ENCODE measurements at places on chromosomes 16 and 17. TPM values are rescaled to one million over a fixed set of nuclear protein-coding genes. Genes with fewer than 3 reads are reported as not detected.

DNA sequence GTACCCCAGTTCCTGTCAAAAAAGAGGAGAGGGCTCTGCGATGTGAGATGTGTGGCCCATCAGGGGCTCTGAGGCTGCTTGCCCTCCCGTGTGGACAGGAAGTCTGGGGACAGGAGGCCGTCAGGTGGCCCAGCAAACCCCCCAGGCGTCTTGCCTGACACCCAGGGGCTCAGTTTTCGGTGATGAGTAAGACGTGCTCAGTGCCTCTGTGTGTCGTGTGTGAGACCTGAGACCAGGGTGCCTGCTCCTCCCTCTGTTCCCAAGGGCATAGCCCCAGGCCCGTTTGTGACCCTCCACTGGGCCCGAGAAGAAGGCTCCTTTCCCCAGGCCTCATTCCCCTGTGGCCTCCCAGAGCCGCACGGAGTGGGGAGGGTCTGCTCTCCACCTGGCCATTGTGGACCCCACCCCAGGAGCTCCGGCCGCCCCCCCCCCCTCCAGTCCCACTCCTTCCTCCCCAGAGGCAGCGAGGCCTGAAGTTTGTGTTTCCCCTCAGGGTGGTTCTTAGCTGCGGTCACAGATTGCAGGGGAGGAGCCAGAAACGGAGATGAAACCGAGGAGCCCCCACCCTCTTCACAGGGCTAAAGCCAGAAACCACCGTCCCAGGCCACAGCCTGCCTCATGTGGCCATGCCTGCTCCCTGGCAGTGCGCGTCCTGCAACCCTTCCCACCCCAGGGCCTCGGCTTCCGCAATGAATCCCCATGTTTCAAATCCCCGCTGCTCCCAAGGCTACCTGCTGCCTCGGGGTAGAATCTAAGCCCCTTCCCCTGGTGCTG, 4.9 kb upstream of the ACTG1 start:
- peak; percentile 33 for DNase-seq

DNA sequence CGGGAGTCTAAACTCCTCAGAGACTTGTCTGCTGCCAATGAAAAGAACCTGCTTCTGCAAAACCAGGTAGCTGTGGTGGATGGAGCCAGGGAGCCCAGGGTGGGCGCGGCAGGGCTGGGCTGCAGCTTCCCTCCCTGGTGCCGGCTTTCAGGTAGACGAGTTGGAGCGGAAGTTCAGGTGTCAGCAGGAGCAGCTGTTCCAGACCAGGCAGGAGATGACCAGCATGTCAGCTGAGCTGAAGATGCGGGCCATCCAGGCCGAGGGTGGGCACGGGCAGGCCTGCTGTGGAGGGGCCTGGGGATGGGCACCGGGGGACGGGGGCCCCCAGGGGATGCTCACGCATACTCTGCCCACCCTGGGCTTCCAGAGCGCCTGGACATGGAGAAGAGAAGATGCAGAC, 3.2 kb upstream of the RAC3 start:
- no peak for DNase-seq

DNA sequence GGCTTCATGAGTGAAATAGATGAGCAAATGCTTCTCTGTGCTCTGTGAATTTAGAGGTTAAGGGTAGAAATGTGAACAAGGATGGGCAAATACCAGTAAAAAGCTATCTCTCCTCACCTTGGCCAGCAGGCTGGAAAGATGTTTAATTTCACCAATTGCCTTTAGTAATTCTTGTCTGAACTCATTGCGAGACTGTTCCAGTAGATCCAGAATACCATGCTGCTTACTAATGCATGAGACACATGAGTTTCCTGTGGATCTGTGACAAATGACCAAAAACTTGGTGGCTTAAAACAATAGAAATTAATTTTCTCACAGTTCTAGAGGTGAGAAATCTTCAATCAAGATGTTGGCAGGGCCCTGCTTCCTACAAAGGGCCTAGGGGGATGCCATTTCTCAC, 9.3 kb upstream of the ZNF624 start:
- no peak for DNase-seq

DNA sequence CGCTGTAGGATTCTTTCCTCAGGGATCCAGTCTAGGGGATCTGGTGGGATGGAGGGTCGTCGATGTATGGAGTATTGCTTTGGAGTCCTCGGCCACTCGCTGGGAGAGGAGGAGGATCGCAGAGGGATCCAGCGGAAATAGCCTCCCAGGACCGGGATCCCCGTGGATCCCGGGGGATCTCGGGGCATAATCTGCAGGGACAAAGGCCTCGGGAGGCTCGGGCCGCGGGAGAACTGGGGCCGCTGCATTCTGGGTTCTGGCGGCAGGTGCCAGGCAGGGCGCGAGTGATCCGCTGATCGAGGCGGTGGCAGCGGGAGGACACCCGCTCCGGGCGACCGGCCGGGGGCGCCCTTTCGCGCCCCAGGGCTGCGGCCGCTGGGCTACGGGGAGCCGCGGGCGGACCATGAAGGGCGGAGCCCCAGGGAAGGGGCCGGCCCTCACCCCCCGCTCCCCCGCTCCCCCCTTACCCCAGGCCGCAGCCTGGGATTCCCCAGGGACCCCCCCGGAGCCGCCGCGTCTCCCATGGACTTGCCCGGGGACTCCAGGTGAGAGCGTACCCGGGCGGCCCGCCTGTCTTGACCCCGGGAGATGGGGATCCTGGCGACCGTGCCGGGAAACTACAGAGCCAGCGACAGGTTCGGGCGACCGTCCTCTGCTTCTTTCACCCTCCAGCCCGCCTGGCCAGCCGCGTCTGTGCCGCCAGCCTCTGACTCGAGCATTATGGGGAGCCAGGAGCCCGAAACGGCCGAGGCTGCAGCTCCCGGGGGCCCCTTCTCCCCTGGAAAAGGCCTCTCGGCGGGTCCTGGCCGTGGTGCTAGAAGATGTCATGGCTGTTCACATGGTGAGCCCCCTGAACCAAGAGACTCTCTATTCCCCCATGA, 604 bp downstream of the PRR14 start:
- DNase-seq, result peak; percentile 74

DNA sequence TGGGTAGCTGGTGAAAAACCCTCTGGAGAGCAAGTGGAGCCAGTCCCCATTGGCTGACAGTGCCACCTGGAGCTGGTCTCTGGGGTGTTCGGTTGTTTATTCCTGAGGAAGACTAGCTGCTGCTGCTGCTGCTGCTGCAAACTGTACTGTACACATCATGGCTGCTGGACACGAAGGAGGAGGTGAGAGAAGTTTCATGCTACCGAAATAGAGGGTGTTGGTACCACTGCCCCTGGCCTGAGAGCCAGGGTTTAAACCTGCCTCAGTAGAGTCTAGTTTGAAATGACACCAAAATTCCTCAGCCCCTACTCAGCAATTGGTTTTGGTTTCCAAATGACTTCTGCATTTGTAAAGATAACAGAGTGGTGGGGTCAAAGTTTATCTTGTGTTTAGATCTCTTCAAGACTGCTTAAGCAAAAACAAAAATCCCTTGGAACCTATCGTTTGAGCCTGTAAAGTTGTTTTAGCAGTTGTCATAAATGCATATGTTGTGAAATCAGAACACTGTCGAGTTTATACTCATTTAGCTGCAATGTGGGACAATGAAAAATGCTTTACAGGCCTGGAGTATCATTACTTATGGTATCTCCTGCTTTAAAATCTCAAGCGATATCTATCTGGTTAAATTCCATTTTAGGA, 40.8 kb downstream of the CYB5B start:
- no peak for DNase-seq

DNA sequence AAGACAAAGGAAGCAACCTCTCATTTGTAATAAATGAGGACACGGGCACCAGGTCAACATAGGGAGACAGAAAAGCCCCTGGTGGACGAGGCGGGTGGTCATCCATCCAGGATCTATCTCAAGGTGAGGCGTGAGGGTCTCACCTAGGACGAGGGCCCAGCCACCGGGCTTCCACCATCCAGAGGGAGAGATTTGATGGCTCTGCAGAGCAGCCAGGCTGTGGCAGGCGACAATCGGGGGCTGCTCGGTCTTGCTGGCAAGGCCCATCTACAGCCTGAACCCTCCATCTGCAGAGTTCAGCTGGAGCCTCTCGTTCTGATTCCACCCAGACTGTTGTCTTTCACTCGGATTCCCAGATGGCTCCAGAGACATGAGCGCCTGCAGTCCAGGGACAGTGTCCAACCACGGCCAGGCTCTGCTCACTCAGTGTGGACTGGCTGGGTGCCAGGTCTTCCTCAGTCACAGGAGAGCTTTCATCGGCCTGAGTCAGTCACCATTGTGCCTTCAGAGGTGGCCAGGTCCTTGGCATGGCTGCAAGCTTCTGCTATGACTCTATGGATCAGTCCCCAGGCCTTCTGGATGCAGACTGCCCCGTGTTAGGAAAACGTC, 5.9 kb downstream of the LITAFD start:
- DNase-seq, result no peak

- no peak for DNase-seq
Measured at GRCh38 chr16:80931801-80932707, 74.6 kb downstream of the CMC2 start.

DNA sequence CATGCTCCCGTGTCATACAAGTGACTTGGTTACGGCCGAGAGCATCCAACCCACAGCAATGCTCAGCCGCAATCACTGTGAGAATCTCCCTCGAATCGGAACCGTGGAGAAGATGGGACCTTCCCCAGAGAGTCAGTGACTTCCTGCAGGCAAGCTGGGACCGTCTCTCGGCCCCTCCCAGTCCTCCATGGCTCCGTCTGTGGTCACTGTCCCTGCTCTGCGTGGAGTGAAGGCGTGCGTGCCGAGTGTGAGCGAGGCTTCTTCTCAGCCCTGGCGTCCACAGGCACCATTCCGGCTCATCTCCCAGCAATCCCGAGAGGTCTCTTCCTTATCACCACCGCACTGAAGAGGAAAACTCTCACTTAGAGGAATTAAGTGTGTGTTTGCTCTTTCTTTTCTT, 113.1 kb downstream of the ADCY9 start:
- no peak for DNase-seq

GRCh38 chr16:28845293-28845692, 855 bp downstream of the TUFM start:
- DNase-seq, result no peak

DNA sequence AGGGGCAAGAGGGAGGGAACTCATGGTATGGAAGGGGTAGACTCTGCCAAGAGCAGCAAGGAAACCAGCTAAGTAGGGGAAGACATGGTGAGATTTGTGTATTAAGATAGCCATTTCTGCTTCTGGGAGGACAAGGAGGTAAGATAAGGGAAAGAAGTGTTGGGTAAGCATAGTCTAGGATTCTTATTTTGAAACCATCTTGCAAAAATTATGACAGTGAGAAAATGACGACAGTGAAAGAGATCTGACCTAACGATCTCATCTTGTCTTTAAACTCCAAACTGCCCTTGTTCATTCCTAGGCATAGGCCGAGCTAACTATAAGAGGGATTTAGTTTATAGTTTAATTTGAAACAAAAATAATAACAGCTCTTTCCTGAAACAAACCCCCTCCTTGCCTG, 5.6 kb upstream of the RBL2 start:
- DNase-seq, result no peak

- DNase-seq, result no peak
Measured at GRCh38 chr16:31080756-31081419, 6.7 kb downstream of the ZNF646 start.

DNA sequence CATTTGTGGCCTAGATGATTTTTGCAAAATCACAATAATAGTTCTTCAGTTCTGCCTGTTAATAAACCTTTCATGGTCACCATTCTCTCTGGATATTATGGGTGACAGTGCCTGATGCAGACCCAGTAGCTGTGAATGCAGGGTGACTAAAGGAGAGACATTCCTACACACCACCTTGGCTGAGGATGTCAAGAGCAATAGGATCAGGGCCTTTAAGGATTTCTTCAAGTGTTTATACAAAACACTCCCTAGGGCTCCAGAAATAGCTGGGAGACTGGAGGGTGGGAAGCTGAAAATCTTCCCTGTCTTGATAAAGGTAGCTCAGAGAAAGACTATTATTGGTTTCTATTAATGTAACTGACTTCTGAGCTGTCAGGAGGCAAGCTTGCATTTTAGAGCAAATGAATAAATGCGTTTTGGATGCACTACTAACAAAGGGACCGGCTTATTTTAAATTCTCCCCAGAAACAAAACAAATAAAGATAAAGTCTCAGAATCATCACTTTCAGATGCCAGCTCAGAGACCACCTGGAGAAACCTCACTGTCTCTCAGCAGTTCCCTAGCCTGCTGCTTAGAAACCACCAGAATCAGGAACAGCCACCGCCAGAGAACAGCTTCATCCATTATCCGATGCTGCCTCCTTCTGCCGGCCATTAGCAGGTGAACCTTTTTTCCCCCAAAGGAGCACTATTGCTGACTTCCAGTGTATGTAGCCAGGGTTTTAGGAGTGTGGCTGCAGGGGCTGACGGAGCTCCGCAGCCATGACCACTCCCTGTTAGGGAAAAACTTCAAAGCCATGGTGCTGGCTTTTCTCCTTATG, 171.4 kb upstream of the DYNLRB2 start:
- DNase-seq, result no peak

- DNase-seq, result no peak
Measured at GRCh38 chr17:65733314-65733713, 171.9 kb upstream of the AXIN2 start.

DNA sequence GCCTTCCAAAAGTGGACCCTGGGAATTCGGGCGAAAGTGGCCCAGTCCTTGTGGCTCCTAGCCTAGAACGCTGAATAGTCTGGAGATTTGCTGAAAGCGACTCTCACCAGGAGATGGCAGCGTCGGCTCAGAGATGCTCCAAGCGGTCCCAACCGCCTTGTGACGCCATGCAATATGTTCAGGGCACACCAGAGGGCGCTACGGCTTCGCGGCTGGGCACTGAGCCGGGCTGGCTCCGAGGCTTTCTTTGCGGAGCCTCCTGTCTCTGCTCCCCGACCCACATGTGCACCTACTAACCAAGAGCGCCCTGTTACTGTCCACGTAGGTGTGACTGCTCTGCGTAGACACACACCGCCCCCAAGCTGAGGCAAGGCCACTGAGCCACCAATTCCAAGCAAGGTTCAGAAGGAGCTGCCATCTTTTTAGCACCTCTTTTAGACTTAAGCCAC, 36.9 kb downstream of the SYCE1L start:
- peak; percentile 77 for DNase-seq

- no peak for DNase-seq
Measured at GRCh38 chr17:8725881-8726876, 18.5 kb downstream of the CCDC42 start.

DNA sequence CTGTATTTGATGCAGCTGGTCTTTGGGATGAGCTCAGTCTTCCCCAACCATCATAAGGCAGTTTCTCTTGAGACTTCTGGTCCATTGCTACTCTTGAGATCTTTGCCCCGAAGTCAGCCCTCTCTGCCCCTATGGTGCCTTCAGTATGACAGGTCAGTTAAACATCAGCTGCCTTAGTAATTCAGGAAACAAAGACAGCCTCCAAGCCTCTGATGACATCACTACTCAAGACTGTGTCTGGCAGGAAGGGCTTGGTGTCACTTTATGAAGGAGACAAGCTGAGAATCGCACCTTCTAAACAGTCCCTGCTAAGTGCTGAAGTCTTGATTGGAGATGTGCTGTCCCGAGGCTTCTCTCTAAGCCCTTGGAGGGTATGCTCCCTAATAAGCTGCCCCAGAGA, 104.9 kb upstream of the TBX2 start:
- DNase-seq, result peak; percentile 4

TIMM22 gene
- polyA plus RNA-seq, result 13.6 TPM

NOS2 gene
- not detected for polyA plus RNA-seq

CACNG3 gene
- polyA plus RNA-seq, result not detected

ST6GALNAC1 gene
- polyA plus RNA-seq, result not detected

COA3 gene
- 171 TPM for polyA plus RNA-seq

MC1R gene
- polyA plus RNA-seq, result not detected
